ENCODE measurements at places on chromosomes 12 and 14.

DNA sequence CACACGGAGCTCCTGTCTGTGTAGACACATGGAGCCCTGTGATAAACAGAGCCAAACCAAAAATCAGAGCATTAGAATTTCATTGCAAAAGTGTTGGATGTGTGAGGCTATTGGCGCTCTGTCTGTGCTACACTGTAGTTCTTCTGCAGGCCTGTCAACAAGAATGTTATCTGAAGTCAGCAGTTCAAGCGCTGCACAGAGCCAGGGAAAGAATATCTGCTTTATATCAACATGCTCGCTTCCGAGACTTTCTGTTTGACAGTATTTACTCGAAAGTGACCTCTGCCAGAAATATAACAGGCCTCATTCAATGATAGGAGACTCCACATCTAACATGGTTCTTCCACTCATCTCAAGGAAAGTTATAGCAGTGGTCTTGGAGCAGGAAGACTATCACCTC is 118.3 kb downstream of the CCER1 start:
- no peak for DNase-seq

- DNase-seq, result no peak
Measured at GRCh38 chr14:54194501-54194900, 202.3 kb upstream of the CDKN3 start.

- DNase-seq, result no peak
Measured at GRCh38 chr12:107374161-107374840, 281.0 kb upstream of the CRY1 start.

- DNase-seq, result peak; percentile 72
Measured at GRCh38 chr12:6461401-6462233, 8.9 kb downstream of the VAMP1 start.

- DNase-seq, result no peak
Measured at GRCh38 chr14:95498622-95499353, 17.7 kb downstream of the SYNE3 start.

DNA sequence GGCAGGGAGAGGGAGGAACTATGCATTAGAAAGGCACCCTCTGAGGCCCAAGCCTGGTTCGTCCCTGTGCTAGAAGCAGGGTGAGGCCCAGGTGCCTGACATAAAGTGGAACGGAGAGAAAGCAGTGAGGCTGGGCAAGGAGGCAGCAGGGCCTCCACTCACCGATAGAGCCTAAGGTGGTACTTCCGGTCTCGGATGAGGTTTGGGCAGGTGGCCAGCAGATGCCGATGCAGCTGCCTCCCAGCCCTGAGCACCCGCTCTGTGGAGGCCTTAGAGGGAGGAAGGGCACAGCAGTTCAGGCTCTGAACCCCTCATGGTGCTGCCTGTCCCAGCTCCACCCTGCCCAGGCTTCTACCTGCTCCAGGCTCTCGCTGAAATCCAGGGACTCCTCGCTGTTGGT is 7.1 kb downstream of the RAPGEF3 start:
- DNase-seq, result no peak

DNA sequence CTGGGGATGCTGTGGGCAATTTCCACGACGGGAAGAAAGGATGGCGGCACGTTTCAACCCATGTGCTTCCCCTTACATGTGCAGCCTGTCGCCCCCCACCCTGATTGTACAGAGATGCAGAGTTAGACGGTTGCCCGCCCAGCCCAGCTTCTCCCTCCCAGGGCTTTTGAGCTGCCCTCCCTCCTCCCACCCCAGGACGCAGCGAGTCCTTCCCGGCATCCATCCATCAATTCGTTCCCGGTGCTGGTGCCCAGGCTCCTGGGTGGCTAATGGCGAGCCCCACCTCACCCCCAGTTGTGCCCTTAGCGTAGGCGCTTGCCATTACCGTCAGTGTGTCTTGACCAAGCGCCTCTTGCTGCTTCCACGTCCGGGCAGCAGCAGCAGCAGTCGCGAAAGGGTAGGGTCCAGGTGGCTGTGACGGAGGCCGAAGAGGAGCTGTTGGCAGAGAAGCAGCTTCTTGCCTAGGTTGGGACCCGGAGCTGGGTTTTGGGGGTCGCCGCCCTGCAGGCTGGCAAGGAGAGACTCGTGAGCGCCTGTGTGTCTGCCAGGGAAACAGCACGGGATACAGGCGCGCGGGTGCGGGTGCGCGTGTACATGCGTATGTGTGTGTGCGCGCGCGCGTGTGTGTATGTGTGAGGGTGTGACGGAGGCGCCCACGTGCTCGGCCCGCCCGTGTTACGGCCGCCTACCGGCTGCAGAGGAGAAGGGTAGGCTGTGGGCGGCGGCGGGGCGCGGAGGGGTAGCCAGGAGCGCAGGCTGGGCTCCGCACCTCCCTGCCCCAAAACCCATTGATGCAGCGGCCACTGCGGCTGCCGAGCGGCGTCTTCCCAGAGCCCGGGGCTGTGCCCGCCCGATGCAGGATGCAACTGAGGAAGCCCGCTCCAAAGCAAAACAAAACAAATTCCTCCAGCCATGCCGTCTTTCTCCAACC is at the start of gene SLC6A15:
Gene SLC6A15 (minus strand): TSS at position 602 of the 931 bp plus-strand sequence. CDS start 20,679 bp downstream, outside the sequence.
- DNase-seq, result no peak

GRCh38 chr14:103741876-103742275 is 26.3 kb downstream of the ZFYVE21 start:
- no peak for DNase-seq

GRCh38 chr14:103491691-103492090 is 30.9 kb downstream of the CKB start:
- DNase-seq, result no peak

Data from GM19239 (cell line).